ENCODE measurements at places on chromosomes 7 and 10.

GRCh38 chr7:129434675-129435318, 565 bp downstream of the STRIP2 start:
- peaks cover 9% of the 10 kb centered on the region for H3K4me1 ChIP-seq
- peak overlapping the region; percentile 86 for H3K4me3 ChIP-seq
- no peaks in the 10 kb centered on the region for H3K27me3 ChIP-seq
- H3K27ac ChIP-seq: no peak overlapping the region
- no peaks in the 10 kb centered on the region for H3K36me3 ChIP-seq

- DNase-seq: no peak
- H3K4me1 ChIP-seq: no peaks in the 10 kb centered on the region
- H3K27ac ChIP-seq: no peak overlapping the region
- 0 out of 2 replicates have a peak, but pooled peaks cover 4% of the 10 kb centered on the region for H3K36me3 ChIP-seq
Measured at GRCh38 chr10:31819391-31819820, 109.2 kb downstream of the ARHGAP12 start.

DNA sequence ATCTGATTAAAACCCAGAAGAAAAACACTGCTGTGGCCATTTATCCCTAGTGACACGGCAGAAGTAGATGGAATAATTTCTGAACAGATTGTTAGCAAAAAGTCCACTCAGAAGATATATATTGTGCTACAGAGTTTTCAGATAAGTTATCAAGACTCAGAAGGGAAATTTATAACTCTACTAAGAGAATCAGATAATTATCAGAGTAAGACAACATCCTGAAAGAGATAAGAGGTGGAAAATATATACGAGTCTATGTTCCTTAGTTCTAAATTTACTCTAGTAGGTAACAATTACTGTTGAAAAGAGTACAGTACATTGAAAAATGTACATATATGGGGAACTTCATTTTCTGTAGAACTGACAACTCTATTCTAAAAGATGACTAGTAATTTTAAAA, 176.7 kb downstream of the GNAI1 start:
- no peak for DNase-seq
- H3K4me1 ChIP-seq: no peaks in the 10 kb centered on the region
- no peaks in the 10 kb centered on the region for H3K36me3 ChIP-seq
- no peaks in the 10 kb centered on the region for H3K27me3 ChIP-seq

GRCh38 chr7:130758429-130759056, 24.5 kb upstream of the KLF14 start:
- DNase-seq: peak; percentile 65
- no peak overlapping the region for H3K4me3 ChIP-seq
- H3K27me3 ChIP-seq: no peaks in the 10 kb centered on the region
- H3K27ac ChIP-seq: no peak overlapping the region
- no peaks in the 10 kb centered on the region for H3K4me1 ChIP-seq

DNA sequence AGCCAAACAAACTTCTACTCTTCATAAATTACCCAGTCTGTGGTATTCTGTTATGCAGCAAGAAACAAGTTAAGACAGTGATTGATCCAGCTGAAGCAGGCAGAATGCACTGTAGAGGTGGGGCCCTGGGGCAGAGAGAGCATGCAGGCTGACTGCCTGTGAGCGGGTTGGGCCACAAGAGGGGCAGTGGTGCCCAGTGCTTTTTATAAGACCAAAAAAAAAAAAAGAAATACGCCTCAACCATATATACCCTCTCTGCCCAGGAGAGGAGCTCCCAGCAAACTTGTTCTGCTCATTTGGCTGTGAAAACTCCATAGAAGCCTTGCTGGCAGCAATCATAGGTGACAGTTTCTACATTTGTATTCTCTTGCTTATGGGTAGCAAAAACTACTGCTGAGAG, 104.7 kb downstream of the SORBS1 start:
- no peak overlapping the region for H3K27ac ChIP-seq
- no peak overlapping the region for H3K4me3 ChIP-seq
- no peaks in the 10 kb centered on the region for H3K36me3 ChIP-seq
- no peaks in the 10 kb centered on the region for H3K27me3 ChIP-seq
- no peaks in the 10 kb centered on the region for H3K4me1 ChIP-seq
- DNase-seq: no peak

- H3K27me3 ChIP-seq: no peaks in the 10 kb centered on the region
- H3K27ac ChIP-seq: no peak overlapping the region
- no peaks in the 10 kb centered on the region for H3K4me1 ChIP-seq
Measured at GRCh38 chr10:86940677-86941076, 16.7 kb downstream of the MMRN2 start.

Measured in MM.1S (cell line).